Neural crest cell (in vitro differentiated cells): ENCODE measurements at places on chromosomes 6 and 20. TPM values are rescaled to one million over a fixed set of nuclear protein-coding genes. Genes with fewer than 3 reads are reported as not detected.

The IL17F gene
- total RNA-seq, result not detected in 2 replicates

DNA sequence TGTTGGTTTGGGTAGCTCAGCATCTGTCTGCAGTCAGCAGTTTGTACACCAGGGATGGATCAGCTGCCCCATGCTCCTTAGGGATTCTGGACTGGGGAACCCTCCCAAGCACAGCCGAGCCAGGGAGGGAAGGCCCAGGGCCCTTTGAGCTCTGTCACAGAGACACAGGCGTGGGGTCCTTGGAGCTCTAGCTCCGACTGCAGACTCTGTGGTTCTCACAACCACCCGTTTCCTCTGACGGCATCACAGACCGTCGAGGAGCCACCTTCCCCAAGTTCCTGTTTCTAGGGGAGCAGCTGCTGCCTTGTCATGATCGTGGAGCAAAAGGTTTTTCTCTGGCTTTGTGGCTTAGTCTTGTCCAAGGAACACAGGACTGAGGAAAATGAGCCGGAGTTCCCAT lies at the start of gene SLA2:
TSS of gene SLA2 (minus strand) at position 199 of the 400 bp plus-strand sequence. CDS start 4,861 bp downstream, outside the sequence.
- H3K27ac ChIP-seq, result no peak within 1 kb of the TSS
- no peaks in the 10 kb centered on the region for H3K27me3 ChIP-seq
- H3K4me3 ChIP-seq, result no peak within 1 kb of the TSS
- H3K4me1 ChIP-seq, result peaks cover 8% of the 10 kb centered on the region
- DNase-seq, result no peak

DNA sequence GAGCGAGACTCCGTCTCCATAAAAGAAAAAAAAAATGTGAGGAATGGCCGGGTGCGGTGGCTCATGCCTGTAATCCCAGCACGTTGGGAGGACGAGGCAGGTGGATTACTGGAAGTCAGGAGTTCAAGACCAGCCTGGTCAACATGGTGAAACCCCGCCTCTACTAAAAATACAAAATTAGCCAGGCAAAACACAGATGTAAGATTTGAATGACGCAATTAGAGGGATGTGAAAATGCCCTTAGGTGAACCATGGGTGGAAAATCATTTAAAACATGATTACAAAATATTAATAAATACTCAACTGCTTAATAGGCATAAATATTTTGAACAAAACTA lies 20.9 kb downstream of the COL9A3 start:
- no peaks in the 10 kb centered on the region for H3K27me3 ChIP-seq
- no peak overlapping the region for H3K4me3 ChIP-seq
- no peaks in the 10 kb centered on the region for H3K36me3 ChIP-seq
- H3K27ac ChIP-seq, result no peak overlapping the region
- peaks cover 7% of the 10 kb centered on the region for H3K4me1 ChIP-seq

- H3K4me1 ChIP-seq, result peaks cover 9% of the 10 kb centered on the region
- no peak overlapping the region for H3K27ac ChIP-seq
- no peaks in the 10 kb centered on the region for H3K27me3 ChIP-seq
- DNase-seq, result no peak
Measured at GRCh38 chr6:124812067-124812466, 150.2 kb upstream of the RNF217 start.

DNA sequence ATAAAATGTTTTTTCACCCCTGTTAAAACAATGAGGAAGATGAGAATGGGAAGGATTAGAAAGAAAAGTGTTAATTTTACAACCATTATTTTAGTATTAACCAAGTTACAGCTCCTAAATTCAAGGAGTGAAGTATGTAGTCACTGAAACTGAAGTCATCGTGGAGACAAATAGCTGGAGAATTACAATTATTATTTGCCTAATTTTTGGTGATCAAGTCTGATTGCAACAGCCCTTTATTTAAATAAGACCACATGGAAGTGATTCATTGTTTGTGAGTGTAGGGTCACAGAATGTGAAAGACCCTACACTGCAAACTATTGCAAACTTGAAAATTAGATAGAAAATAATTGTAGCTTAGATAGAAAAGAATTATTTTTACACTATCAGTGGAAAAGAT lies 292.4 kb downstream of the CENPW start:
- H3K36me3 ChIP-seq, result no peaks in the 10 kb centered on the region
- no peak overlapping the region for H3K27ac ChIP-seq
- H3K4me1 ChIP-seq, result no peaks in the 10 kb centered on the region
- DNase-seq, result no peak
- H3K4me3 ChIP-seq, result no peak overlapping the region

The TRIM10 gene
- not detected in 2 replicates for total RNA-seq

DNA sequence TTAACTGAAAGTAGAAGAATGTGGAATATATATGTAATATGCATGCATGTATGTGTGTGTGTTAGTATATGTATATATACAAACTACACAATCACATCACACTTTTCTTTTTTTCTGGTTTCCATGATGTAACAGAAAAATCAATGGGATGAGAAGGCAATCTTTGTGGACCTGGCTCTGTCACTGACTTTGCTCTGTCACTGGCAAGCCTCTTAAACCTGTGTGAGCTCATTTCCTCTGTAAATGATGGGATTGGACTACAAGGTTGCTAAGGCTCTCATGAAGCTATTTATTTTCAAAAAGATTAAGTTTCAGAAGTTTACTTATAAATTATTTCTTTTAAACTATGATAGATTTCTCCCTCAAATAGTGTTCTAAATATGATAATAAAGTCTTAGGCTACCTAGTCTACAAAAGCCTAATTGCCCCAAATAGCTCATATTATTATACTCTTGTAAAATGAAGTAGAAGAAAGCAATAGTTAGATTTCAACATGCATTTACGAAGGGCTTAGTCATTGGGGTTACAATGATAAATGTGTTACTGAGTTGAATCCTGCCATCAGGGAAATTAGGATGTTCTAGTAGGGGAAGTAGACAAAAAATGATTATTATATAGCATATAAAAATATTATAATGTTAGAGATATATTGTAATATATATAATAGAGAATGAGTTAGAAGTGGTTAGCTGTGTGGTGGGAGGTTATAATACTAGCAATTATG lies 129.3 kb downstream of the AFG1L start:
- H3K4me3 ChIP-seq, result no peak overlapping the region
- no peaks in the 10 kb centered on the region for H3K27me3 ChIP-seq
- no peak for DNase-seq
- H3K4me1 ChIP-seq, result peaks cover 17% of the 10 kb centered on the region
- peaks cover 2% of the 10 kb centered on the region for H3K36me3 ChIP-seq

DNA sequence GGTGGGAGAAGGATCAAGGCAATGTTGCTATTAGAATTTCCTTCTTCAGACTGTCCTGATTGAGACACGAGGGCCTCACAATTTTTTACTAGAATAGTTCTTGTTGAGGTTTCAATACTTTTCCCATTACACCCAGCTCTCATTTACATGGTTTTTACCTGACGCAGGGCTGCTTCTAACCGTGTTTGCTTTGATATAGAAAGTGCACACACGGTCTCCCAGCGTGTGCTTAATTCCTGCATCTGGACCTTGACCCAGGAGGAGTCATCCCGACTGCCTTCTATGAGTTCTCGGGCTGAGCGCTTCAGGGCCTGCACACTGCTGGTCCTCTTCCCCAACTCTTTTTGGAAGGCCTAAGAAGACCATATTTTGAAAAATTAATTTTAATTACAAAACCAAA lies 160.2 kb downstream of the DST start:
- peaks cover 41% of the 10 kb centered on the region for H3K36me3 ChIP-seq
- H3K27ac ChIP-seq, result no peak overlapping the region
- H3K27me3 ChIP-seq, result no peaks in the 10 kb centered on the region
- DNase-seq, result no peak
- H3K4me3 ChIP-seq, result no peak overlapping the region

DNA sequence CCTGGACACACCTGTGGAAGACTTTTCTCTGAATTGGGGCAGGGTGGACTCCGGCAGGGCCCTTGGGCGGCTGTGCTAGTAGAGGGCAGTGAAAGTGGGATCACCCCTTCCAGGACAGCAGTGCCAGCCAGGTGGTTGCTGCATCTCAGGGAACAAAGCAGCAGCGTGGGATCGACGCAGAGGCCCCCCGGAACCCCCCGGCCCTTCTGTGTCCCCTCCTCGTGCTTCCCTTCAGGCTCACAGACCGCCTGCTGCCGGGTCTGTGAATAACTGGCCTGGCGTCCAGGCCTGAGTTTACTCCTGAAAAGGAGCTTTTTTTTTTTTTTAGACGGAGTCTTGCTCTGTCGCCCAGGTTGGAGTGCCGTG lies 8.9 kb upstream of the DNAJC5 start:
- H3K36me3 ChIP-seq, result peaks cover 2% of the 10 kb centered on the region
- H3K27ac ChIP-seq, result no peak overlapping the region
- no peaks in the 10 kb centered on the region for H3K27me3 ChIP-seq
- no peak overlapping the region for H3K4me3 ChIP-seq
- no peaks in the 10 kb centered on the region for H3K4me1 ChIP-seq

GRCh38 chr6:94600636-94601035 lies 976.7 kb upstream of the MANEA start:
- H3K4me3 ChIP-seq, result no peak overlapping the region
- H3K27me3 ChIP-seq, result no peaks in the 10 kb centered on the region
- peaks cover 3% of the 10 kb centered on the region for H3K36me3 ChIP-seq

GRCh38 chr6:81216668-81217067 lies 535.8 kb downstream of the TENT5A start:
- H3K36me3 ChIP-seq, result peaks cover 3% of the 10 kb centered on the region
- H3K27me3 ChIP-seq, result no peaks in the 10 kb centered on the region
- H3K4me3 ChIP-seq, result no peak overlapping the region

The ZC3H12D gene
- total RNA-seq, result 0.14 and 0.16 TPM in 2 replicates

DNA sequence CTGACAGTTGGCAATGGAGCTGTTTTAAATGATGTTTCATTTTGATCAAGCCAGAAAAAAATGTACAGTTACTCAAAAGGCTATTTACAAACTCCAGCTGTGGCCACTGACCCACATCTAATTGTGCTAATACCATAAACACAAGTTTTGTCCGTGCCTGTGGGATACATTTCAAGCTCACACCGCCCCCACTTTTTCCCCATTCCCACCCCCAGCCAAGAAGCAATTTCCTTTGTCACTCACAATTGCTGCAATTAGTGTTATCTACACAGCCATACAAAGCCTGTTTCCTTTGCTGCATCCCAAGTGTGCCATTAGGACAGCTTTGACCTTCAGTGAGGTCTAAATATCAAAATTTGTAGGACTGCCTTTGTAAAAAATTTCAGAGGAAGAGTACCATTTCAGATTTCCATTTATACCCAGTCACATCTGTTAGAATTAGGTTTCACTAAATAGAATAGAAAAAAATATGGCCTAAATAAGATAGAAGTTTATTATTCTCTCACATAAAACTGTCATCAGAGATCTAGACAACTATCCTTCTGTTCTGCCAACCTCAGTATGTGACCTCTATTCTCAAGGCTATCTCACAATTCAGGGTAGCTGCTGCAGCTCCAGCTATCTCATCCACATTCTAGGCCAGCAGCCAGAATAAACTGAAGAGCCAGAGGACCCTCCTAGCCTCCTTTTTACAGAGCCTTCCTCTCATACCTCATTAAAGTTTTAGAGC lies 202.6 kb downstream of the NFATC2 start:
- DNase-seq, result no peak
- H3K4me3 ChIP-seq, result no peak overlapping the region
- peaks cover 4% of the 10 kb centered on the region for H3K36me3 ChIP-seq
- H3K4me1 ChIP-seq, result no peaks in the 10 kb centered on the region

GRCh38 chr20:36582821-36583220 lies 9.4 kb downstream of the TGIF2 start:
- peaks cover 8% of the 10 kb centered on the region for H3K36me3 ChIP-seq
- peak overlapping the region; percentile 35 for H3K27ac ChIP-seq
- no peak for DNase-seq
- no peaks in the 10 kb centered on the region for H3K27me3 ChIP-seq

DNA sequence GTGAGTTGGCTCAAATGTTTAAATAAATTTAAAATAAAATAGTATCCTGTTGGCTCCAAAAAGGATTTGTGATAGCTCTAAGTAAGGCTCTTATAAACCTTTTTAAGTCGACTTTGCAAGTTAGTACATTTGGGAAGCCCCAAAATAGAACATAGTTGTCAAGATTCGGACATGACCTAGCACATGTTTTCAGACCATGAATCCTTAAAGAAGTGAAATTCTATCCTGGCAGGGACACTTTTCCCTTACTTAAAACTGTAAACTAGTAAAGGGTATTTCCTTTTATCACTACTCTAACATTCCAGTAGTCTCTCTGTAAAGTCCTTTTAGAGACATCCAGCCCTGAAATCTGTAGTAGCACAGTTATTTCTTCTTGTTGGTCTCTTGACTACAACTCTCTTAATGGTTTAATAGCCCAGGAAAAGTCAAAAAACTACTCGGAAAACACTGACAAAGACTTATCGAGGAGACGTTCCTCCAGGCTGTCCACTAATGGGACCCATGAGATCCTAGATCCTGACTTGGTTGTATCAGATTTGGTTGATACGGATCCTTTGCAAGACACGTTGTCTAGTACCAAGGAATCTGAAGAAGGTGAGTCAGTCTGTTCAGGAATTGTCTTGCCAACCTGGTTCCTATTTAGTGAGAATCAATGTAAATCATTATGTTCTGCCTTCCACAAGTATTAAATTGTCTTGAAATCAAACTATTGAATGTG lies 83.6 kb downstream of the SCAND1 start:
- H3K36me3 ChIP-seq, result peaks cover 10% of the 10 kb centered on the region
- DNase-seq, result no peak
- no peaks in the 10 kb centered on the region for H3K27me3 ChIP-seq
- H3K4me1 ChIP-seq, result peaks cover 6% of the 10 kb centered on the region
- H3K4me3 ChIP-seq, result no peak overlapping the region

DNA sequence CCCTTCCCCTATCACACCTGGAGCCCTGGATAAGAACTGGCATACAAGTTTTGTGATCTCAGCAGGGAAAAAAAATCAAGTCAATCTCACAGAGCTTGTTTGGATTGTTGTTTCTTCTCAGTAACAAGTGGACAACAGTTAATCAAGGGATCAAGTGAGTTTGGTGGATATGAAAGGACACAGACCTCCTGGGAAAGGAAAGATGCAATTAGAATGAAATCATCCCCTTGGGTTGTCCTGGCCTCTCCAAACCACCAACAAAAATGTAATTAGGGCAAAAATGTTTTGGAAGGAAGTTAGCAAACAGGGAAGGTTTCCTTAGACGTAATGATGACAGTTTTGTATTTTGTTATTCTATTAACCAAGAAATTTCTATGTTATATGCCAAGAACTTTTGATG lies 99.1 kb upstream of the PRDM1 start:
- H3K36me3 ChIP-seq, result no peaks in the 10 kb centered on the region
- H3K27me3 ChIP-seq, result peaks cover 98% of the 10 kb centered on the region
- H3K4me3 ChIP-seq, result no peak overlapping the region

GRCh38 chr6:107976155-107976783 lies 18.3 kb upstream of the SEC63 start:
- no peak for DNase-seq
- no peak overlapping the region for H3K4me3 ChIP-seq
- peaks cover 6% of the 10 kb centered on the region for H3K4me1 ChIP-seq
- H3K36me3 ChIP-seq, result no peaks in the 10 kb centered on the region
- H3K27ac ChIP-seq, result no peak overlapping the region

- H3K4me3 ChIP-seq, result no peak overlapping the region
- H3K27ac ChIP-seq, result no peak overlapping the region
- no peaks in the 10 kb centered on the region for H3K27me3 ChIP-seq
- H3K4me1 ChIP-seq, result peaks cover 4% of the 10 kb centered on the region
- DNase-seq, result no peak
Measured at GRCh38 chr6:152127432-152128165, 320.1 kb downstream of the ESR1 start.

DNA sequence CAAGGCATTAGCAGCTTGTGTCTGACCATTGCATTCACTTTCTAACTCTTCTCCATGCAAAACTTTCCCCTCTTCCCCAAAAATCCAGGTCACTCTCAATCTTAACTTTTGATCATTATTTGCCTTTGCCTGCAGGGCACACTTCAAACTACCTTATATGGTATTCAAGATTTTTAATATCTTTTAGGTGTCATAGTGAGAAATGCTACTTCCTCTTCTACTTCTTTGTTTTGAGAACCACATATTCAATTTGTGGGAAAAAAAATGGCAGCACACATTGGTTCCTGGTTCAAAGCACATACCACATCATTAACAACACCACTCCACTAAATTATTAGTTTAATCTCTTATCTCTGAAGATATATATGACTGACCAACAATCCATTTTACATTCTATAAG lies 1267.0 kb upstream of the CITED2 start:
- no peak overlapping the region for H3K27ac ChIP-seq
- peaks cover 7% of the 10 kb centered on the region for H3K4me1 ChIP-seq
- H3K27me3 ChIP-seq, result no peaks in the 10 kb centered on the region
